ENCODE measurements at places on chromosomes 16 and 17.

DNA sequence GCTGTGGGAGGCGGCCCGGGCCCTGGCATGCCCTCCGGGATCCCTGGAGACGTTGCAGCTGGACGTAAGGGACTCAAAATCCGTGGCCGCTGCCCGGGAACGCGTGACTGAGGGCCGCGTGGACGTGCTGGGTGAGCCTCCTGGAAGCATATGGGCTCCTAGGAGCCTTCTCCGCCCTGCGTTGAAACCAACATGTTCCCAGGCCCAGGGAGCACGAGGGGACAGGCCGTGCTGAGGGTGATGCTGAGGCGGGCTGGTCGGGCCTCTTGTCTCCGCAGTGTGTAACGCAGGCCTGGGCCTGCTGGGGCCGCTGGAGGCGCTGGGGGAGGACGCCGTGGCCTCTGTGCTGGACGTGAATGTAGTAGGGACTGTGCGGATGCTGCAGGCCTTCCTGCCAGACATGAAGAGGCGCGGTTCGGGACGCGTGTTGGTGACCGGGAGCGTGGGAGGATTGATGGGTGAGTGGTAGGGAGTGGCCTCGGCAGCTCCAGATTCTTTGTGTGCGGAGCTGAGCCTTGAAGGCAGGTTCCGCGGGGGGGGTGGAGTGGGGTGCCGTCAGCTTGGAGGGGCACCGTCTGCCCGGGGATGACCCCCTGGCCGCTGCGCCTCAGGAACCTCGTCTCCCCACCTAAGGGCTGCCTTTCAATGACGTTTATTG, 567 bp downstream of the HSD17B1 start:
- DNase-seq, result no peak

- DNase-seq, result no peak
These were observed 49.7 kb downstream of the MARF1 start for GRCh38 chr16:15593235-15593634.

DNA sequence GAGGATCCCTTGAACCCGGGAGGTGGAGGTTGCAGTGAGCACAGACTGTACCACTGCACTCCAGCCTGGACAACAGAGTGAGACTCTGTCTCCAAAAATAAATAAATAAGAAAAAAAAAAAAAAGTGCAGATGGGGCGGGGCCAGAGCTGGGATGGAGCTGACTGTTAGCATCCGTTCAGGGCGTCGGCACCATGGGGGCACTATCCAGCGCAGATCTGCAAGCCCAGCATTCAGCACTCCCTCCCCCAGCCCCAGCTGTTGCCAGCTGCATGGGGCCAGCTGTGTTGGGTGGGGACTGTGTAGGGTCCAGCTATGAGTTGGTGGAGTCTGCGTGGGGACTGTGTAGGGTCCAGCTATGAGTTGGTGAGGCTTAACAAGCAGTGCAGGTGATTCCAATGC, 13.3 kb downstream of the GPRC5C start:
- no peak for DNase-seq

DNA sequence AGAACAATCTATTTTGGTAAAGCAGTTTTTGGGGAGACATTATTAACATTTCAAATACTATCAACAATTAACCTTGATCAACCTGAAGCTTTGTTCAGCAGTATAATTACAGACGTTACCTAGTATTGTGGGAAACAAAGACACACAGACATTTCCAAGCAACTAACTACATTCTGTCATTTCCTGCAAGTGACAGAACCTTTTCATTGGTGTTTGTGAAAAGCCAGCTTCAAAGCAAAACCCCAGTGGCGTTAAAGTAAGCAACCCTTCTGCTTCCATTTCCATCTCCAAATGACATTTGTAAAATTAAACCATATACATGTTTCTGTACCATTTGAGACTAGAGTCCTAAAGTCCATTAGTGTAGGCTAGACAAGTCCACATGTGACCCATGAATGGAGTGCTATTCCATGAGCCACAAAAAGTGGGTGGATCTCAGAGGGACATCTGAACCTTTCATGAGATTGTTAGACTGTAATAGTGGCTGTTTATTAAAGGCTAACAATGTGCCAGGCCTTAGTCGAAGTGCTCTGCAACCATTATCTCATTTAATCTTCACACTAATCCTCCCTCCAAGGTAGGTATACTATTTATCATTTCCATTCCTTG, 101.2 kb downstream of the SSH2 start:
- no peak for DNase-seq

DNA sequence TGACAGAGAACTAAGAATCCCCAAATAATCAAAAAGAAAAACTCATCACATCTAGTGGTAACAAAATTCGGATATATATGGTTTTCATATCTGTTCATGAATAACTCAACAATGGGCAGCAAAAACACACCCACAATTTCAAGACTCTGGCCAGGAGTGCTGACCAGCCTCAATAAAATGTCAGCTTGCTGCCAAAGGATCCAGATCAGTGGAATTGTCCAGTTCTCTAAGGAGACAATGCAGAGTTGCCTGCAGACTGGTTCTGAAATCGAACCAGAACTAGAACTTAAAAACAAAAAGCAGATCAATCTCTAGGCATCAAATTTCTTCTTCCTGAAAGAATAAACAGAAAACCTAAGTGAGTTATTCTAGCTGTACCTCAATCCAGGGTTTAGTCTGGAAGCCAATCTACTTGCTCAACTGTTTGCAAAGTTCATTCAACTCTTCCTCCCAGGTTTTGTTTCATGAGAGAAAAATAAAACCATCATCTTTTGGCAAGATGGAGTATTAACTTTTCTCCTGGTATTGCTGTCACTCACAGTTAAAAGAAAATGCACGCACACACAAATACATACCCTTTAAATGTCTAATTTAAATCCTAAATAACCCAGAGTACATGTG, 61.0 kb downstream of the CFDP1 start:
- no peak for DNase-seq
